ENCODE measurements at places on chromosomes 2 and 18.

- no peak for DNase-seq
Observed at GRCh38 chr18:23226391-23226790, 91.1 kb downstream of the CABLES1 start.

- no peak for DNase-seq
Observed at GRCh38 chr2:119792907-119793312, 33.2 kb downstream of the PTPN4 start.

GRCh38 chr18:36735130-36735529, 93.7 kb downstream of the TPGS2 start:
- no peak for DNase-seq

- DNase-seq = no peak
Observed at GRCh38 chr2:213261715-213262114, 22.5 kb upstream of the SPAG16 start.

GRCh38 chr18:25876330-25876948, 214.0 kb downstream of the SS18 start:
- DNase-seq = no peak

GRCh38 chr2:216572582-216573578, 60.3 kb upstream of the IGFBP2 start:
- no peak for DNase-seq

DNA sequence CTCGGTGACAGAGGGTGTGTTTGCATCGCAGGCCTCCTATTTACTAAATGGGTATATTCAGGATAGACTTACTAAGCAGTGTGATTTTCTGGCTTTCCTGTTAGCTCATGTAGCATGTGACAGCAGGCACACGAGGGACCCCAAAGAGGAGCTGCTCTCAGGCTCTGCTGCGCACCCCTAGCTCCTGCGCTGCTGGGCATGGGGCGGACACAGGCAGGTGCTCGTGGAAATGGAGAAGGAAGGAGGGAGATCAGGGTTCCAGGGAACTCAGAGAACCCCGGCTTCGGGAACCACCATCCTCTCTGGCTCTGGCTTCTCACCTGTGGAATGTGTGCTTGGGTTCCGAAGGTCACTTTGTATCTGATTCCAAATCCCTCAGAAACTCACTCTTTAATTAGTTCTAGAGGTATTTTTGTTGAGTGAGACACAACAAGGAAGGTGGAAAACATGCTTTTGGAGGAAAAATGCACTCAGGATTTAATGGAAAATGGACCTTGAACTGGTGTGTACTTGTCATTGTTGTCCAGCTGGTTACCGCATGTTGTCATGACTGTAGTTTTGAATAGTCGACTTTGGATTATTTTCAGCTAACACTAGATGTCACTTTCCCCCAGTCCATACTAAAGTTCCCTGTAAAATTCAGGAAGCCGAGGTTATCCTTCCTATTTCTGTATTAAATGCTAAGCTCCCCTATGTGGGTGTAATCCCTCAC, 3.5 kb downstream of the SNTG2 start:
- no peak for DNase-seq

GRCh38 chr2:119550346-119550745, 6.1 kb downstream of the CFAP221 start:
- no peak for DNase-seq

- DNase-seq = no peak
Observed at GRCh38 chr2:113201496-113202304, 27.9 kb downstream of the PSD4 start.

DNA sequence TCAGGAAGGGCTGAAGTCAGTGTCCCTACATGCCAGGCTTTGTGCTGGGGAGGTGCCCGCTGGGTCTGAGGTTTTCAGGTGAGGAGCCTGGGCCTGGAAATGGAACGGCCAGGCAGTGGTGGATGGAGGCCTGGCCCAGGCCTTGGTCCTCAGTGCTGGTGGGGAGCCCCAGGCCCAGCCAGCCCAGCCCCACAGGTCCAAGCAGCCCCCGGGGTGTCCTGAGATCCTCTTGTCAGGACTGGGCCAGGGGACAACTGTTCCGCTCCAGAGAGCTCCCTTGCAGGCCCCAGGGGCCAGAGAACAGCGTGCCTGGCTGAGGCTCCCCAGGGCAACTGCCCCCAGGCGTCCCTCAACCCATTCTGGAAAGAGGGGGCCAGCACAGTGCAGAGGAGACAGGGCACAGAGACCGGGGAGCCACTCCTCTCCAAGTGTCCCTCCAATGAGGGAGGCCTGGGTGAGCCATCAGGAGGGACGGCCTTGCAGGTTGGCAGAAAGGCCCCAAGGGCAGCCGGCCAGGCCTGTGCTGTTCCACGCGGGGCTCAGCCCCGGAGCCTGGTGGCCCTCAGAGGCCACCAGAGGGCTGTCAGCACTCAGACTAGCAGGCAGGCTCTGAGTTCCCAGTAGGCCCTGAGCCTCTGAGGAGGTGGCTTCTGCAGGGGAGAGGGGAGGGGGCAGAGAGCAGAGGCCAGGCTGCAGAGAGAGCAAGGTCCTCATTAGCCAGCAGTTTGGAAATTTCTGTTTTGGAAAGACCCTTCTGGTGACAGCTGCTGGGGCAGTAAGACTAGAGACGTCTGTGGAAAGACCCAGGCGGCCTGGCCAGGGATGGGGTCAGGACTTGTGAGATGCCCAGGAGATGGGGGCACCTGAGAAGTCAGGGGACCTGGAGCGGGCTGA, 29.4 kb upstream of the SNED1 start:
- DNase-seq = no peak

All from activated CD4-positive, alpha-beta T cell treated with anti-CD3 and anti-CD28 coated beads, Interleukin-2, amount 50 U/mL, for 16 hours (primary cell).